ENCODE measurements at places on chromosomes 13 and 19.

DNA sequence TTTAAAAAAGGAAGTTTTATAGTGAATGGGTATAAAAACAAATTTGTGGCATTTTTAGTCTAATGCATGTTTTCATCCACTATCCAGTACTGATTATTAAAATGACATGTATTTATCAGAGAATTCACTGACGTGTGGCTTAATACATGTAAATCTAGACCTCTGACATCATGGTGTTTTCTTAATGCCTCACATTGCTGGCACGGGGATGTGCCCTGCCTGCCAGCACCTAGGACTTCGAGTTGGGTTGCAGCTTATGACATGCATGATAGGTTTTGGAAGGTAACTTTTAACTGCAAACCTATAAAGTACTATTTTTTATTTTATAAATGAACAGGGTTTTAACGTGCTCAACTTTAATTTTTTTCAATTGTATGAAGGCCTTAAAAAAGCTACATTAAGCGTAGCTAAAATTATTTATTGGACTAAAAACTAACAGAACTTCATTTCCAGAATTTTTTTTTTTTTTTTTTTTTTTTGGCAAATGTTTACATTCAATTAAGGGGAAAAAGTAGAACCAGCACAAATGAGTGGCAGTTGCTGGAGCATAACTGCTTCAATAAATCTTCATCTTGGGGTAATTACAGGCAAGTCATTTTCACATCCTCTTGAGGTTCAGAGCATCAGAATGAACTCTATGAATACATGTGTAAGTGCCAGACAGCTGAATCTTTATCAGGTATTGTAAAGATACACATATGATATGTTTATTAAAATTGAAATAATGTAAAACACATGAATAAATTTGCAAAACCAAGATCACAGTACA is 16.3 kb downstream of the METTL21C start:
- DNase-seq = no peak

DNA sequence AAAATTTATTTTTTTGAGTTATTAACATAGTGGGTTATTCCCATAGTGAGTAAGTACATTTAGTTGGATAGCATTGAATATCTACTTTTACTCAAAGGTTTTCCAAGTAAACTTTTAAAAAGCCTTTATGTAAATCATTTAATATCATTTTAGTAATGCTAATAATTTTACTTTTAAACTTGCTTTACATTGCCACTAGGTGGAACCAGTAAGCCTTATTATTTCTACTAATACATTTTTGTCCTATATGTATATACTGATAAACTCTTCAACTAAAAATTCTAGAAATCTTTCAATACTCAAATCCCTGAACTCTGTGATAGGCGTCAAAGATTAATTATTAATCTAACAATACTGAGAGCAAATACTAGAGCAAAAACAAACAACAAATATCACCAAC is 1709.2 kb upstream of the PCDH20 start:
- DNase-seq = no peak

DNA sequence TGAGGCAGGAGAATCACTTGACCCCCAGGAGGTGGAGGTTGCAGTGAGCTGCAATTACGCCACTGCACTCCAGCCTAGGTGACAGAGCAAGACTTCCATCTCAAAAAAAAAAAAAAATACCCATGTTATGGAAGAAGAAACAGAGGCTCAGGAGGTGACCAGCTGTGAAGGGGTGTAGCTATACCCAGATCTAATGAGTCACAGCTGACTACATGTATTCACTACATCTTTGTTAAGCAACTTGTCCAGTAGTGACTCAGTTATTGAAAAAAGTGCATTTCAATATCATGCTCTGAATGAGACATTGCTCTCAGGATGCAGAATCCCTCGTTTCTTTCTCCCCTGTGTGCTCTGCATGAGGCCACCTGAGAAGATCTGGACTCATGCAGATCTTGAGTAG is 16.1 kb upstream of the SPART start:
- DNase-seq = no peak

DNA sequence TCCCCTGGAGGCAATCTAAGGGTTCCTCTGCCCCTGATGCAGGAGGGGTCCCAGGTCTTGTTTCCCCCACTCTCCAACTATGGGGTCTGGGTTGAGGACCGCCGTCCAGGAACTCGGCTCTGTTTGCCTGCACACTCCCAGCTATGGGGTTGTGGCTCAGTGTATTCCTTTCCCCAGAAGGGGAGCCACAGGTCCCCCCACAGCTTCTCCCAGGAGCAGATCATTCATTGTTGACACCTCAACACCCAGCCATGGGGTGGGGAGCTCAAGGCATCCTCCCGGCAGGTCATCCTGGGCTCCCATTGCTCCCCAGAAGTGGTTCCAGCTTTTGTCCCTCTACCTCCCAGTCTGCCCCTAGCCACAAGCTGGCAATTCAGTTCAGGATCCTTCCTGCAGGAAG is 975 bp downstream of the ZNF358 start:
- no peak for DNase-seq

DNA sequence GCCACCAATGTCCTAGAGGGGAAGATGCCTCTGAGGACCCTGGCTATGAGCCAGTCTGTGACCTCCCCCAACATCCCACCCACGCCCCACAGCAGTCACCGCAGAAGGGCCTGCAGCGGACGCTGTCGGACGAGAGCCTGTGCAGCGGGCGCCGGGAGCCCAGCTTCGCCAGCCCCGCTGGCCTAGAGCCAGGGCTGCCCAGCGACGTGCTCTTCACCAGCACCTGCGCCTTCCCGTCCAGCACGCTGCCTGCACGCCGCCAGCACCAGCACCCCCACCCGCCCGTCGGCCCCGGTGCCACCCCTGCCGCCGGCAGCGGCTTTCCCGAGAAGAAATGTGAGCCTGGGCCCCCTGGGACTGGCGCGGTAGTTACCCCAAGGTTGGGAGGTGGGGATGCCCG is 30.6 kb downstream of the DPF1 start:
- no peak for DNase-seq

GRCh38 chr13:96898212-96898611 is 96.1 kb downstream of the OXGR1 start:
- no peak for DNase-seq

- DNase-seq = no peak
These were observed 173.6 kb downstream of the NUFIP1 start for GRCh38 chr13:44815623-44816022.

DNA sequence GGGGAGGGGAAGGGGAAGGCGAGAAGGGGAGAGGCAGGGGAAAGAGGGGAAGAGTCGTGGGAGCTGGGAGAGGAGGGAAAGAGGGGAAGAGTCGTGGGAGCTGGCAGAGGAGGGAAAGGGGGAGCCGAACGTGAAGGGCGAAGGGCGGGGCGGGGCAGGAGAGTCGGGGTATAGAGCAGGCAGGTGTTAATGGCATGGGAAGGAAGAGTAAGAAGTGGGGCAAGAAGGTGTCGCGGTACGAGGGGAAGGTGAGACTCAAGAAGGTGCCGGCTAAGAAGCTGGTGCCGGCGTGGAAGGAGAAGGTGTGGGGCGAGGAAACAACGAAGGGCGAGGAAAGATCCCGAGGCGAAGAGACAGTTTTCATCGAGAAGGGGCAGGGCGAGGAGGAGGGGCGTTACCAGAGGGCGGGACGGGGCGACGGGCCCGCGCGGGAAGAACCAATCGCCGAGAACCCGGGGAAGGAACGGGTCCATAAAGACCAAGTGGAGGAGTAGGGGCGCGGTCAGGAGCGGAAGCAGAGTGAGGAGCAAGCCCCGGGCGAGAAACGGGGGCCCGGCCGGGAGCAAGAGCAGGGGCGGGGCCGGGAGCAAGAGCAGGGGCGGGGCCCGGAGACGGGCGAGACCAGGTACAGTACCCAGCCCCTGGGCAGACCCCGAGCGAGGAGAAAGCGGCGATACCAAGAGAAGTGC is 463 bp downstream of the CATSPERG start:
- DNase-seq = peak; percentile 90

DNA sequence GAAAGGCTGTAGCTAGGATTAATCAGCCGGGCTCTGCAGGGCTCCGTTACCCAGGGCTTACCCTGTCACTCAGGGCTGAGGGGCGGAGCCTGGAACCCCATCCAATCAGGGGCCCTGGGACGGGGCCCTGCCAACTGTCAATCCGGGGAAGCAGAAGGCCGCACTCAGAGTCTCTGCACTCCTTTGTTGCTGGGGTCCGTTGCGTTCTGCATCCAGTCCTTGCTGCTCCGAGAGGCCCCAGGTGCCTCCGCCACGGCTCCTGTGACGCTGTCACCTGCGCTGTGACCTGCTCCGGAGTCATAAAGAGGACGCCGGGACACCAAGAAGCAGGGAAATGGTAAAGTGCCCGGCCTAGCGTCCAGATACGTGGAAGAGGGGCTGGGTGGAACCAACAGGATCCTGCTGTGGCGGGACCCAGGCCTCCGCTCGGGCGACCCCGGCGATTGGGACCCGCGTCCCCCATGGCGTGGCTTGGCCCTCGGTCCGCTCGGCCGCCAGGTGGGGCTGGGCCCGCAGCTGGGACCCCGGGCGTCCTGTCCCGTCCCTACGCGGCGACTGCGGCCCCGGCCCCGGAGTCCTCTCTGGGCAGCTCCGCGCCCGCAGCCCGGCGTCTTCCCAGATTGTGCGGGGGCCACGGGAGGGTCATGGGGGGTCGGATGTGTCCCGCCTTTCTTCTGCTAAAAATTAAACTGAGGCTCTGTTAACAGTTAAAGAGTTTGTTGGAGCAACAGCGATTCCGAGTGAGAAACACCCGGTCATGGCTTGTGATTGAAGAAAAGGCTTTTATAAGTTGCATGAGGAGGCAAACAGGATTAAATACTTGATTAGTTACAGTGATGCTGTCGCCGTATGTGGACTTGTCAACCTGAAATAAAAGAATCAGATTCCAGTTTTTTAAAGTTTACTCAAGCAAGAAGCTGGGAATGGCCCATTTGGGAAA is at the start of gene ZNF491:
Gene ZNF491 (plus strand): TSS at position 133 of the 940 bp plus-strand sequence. CDS start 7,431 bp downstream, outside the sequence.
- peak; percentile 75 for DNase-seq

- no peak for DNase-seq
These were observed 8.8 kb upstream of the SHKBP1 start for GRCh38 chr19:40567750-40568494.

DNA sequence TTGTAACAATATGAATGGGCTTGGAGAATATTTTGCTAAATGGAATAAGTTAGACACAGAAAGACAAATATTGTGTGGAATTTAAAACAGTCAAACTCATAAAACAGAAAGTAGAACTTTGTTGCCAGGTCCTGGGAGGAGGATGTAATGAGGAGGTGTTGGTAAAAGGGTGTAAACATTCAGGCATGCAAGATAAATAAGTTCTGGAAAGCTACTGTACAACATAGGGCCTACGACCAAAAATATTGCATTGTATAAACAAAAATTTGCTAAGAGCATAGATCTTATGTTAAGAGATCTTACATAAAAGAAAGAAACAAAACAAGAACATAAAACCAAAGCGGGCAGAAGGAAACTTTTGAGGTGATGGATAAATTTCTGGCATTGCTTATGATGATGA is 1907.8 kb upstream of the PCDH20 start:
- DNase-seq = no peak

GRCh38 chr13:20843166-20843565 is 59.4 kb downstream of the XPO4 start:
- DNase-seq = no peak

DNA sequence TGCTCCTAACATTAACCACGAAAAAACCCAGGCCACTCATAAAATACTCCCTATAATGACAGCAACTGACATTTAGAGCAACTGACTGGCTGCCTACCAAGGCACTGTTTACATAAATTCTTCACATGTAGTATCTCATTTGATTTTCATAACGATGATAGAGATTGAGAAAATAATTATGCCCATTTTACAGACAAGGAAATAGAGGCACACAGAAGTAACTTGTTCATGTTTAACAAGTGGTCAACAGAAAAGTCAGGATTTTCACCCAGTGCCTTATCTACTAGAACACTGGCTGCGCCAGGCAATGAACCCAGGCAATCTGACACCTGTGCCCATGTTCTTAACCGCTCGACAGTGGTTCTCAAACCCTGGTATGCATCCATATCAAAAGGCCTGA is 6.3 kb downstream of the ZNF45 start:
- no peak for DNase-seq

Data from effector CD4-positive, alpha-beta T cell (primary cell).